ENCODE measurements at places on chromosomes 11 and 22.
A peak's percentile ranks its signal among the peaks of the same experiment; 100 is the strongest.

- DNase-seq: no peak
These were observed 10.0 kb downstream of the SLCO2B1 start for GRCh38 chr11:75160880-75161279.

DNA sequence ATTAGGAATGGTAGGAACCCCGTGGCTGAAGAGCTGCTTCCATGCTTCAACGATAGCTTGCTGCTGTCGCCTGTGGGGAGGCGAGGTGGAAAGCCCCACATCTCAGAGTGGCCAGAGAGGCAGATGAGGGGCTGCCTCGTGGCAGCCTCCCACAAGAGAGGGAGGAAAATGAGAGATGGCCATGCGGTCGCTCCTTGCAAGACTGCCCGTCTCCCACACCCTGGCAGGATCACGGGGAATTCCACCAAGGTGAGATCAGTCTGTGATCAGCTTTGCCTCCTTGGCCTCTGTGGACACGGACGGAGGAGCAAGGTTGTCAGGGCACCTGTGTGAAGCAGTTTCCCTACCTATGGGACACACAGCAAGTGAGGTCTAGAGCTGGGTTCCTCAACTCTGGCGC lies 3.0 kb downstream of the CRYBA4 start:
- no peak for DNase-seq

DNA sequence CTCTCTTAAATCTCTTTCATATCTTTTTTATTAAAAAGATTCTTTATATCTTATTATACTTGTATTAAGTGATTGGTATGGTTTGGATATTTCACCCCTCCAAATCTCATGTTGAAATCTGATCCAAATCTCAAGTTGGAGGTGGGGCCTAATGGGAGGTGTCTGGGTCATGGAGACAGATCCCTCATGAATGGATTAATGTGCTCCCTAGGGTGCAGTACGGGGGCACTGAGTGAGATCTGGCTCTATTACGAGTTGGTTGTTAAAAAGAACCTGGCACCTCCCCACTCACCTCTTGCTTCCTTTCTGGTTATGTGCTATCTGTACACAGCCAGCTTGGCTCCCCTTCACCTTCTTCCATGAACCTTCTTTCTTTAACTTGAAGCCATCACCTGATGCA lies 149.6 kb downstream of the CWF19L2 start:
- DNase-seq: no peak

GRCh38 chr11:47394050-47394321 lies 14.4 kb upstream of the SLC39A13 start:
- DNase-seq: no peak

- no peak for DNase-seq
These were observed 1718.4 kb downstream of the LRRC4C start for GRCh38 chr11:39741066-39741465.

- peak; percentile 59 for DNase-seq
These were observed at the start of gene GRK2 for GRCh38 chr11:67266449-67267187. Gene GRK2, plus strand, starts transcription at chr11:67266473. Its CDS starts 227 bp downstream, at chr11:67266700.

DNA sequence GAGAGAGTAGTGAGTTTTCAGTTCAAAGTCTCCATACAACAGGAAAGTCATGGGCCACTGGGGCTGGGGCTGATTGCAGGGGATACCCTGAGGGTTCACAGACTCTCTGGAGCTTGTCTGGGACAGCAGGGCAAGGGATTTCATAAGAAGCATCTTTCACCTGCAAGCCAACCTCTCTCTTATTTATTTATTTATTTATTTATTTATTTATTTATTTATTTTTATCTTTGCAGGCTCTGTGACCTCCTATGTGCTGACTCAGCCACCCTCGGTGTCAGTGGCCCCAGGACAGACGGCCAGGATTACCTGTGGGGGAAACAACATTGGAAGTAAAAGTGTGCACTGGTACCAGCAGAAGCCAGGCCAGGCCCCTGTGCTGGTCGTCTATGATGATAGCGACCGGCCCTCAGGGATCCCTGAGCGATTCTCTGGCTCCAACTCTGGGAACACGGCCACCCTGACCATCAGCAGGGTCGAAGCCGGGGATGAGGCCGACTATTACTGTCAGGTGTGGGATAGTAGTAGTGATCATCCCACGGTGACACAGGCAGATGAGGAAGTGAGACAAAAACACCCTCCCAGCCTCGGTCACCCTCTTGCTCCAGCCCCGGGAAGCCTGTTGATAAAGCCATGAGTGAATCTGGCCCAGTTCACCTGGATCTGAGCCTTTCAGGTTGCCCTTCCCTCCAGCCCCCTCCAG lies 68.4 kb downstream of the GGTLC2 start:
- no peak for DNase-seq

GRCh38 chr11:77020734-77021133 lies 13.5 kb upstream of the B3GNT6 start:
- DNase-seq: no peak

DNA sequence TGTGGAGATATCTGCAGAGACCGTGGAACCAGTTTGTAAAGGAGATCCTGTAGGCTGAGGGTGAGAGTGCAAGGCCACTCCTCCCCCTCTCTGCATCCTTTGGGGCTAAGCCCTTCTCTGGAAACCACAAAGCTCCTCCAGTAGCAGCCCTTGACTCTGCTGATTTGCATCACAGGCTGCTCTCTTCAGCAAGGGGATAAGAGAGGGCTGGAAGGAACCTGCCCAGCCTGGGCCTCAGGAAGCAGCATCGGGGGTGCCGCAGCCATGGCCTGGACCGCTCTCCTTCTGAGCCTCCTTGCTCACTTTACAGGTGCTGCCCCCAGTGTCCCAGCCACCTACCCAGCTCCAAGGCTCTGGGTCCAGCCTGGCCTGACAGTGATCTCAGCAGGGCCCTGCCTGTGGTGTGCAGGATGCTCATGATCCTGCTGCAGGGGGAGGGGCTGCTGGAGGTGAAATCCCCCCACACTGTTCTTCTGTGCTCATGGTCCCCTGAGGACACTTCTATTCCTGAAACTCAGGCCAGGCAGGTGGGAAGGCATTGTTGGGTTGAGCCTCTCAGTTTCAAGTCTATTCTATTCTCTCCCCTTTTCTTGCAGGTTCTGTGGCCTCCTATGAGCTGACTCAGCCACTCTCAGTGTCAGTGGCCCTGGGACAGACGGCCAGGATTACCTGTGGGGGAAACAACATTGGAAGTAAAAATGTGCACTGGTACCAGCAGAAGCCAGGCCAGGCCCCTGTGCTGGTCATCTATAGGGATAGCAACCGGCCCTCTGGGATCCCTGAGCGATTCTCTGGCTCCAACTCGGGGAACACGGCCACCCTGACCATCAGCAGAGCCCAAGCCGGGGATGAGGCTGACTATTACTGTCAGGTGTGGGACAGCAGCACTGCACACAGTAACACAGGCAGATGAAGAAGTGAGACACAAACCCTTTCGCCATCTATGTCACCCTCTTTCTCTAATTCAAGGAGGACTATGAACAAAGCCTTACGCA lies 68.5 kb upstream of the IGLL5 start:
- peak; percentile 50 for DNase-seq

GRCh38 chr11:62108017-62108750 lies 15.6 kb upstream of the INCENP start:
- DNase-seq: peak; percentile 34

- no peak for DNase-seq
These were observed 30.9 kb downstream of the RPS6KA4 start for GRCh38 chr11:64389851-64390250.
